Erythroblast (primary cell): ENCODE measurements at places on chromosomes 1 and 21.

DNA sequence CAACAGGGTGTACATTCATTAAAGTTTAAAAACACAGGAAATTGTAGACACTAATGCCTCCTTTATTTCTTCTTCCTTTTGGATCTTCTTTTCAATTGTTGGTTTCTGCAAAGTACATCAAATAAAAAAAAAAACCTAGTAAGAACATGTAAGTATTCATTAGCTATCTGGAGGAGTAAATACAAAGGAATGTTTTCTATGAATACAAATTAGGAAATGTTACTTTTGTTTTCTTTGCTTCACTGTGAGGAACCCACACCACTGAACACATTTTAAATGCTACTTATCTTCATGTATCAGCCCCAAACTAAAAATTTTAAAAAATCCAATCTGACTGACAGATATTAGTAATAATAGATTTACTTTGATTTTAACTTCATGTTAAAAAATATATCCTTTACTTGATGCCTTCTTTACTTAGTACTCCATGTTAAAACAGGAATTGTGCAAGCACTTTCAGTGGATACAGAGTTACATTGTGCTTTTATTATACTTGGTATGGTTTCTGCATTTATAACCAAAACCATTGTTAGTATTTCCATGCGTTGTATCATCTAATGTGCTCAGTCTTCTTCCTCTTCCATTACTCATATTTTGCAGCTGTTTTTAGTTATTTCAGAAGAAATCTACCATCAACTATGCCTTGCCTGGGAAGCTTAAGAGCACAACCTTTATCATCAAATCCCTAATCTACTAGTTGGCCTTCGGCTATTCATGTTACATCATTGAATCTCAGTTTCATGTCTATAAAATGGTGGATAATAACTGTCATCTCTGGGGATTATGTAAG is 236.9 kb upstream of the DPYD start:
- DNase-seq: no peak

- DNase-seq: peak; percentile 6
These were observed 150.1 kb downstream of the CDC7 start for GRCh38 chr1:91650764-91651163.

DNA sequence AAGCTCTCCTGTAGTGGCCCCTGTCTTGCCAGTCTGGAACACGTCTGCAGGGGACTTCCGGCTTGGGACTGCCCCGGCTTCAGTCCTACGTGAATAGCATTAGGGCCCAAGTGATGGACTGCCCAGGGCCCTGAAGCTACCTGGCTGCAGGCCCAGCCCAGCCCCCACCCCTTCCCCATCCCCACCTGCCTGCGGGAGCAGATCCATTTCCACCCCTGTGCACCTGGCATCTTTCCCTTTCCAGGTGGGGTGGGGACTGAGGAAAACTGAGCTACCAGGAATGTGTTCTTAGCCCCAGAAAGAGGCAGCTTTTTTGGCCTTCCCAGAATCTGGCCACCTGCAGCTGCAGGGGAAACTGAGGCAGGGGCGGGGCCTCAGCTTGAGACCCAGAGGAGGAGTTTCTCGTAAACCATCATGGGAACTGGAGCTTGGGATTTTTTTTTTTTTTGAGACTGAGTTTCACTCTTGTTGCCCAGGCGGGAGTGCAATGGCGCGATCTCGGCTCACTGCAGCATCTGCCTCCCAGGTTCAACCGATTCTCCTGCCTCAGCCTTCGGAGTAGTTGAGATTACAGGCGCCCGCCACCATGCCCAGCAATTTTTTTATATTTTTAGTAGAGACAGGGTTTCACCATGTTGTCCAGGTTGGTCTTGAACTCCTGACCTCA is 3.2 kb downstream of the EDN2 start:
- DNase-seq: no peak

- DNase-seq: no peak
These were observed 47.1 kb downstream of the COP1 start for GRCh38 chr1:176159993-176160392.

DNA sequence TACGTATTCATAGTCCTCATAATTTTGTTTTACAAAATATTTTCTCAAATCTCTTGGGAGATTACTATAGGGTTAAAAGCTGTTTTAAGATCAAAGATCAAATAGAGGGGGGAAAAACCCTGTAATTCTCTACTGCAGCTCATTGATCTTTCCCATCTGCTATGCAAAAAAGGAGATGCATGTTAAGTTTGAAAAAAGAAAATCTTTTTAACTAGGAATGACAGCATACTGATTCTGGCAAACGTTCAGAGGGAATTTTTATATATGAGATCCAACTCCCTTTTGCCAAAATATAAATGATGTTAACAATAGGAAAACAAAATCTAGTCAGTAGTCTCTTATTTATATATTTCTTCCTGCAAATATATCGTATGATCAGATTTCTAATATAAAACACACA is 69.1 kb downstream of the SMYD3 start:
- no peak for DNase-seq
